ENCODE measurements at places on chromosomes 2 and 18.

DNA sequence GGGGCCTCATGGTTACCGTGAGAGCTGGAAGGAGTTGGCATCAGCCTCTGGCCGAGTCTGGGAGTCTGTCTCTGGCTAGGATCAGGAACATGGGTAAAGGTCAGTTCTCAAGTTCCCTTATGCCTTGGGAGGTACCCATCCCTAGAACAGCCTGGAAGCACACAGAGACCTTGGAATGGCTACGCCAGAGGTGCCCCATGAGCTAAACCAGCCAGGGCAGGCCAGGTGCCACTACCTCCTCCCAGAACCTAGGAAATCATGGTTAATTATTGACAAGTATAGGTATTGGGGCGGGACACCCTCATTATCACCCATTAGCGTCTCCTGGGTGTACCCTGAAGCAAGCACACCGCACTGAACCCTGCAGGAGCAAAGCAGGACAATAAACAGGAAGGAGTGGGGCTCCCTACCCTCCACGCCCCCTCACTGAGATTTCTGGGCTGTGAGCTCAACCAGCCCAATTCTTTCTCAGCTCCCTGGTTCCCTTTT, 3.0 kb upstream of the ASPRV1 start:
- DNase-seq: no peak

DNA sequence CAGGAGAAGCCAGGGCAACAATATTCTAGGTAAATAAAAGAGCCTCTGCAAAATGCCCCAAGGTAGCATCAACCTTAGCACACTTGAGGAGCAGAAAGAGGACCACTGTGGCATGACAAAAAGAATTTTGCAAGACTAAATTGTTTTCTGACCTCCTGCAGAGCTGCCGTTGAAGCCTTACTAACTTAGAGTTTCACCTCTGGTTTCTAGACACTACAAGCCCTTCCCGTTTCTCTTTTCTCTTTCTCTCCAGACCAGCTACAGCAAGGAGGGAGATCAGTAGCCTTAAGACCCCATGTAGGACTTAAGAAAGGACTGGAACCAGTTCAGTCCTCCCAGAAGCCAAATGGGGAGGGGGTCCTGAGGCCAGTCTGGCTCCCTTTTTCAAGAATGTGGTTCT, 73.3 kb upstream of the SP3 start:
- DNase-seq: no peak

GRCh38 chr2:105910497-105911238, 166.0 kb downstream of the NCK2 start:
- no peak for DNase-seq

GRCh38 chr2:145751629-145752028, 1231.7 kb upstream of the ZEB2 start:
- DNase-seq: no peak

GRCh38 chr2:109497463-109497862, 116.3 kb downstream of the SEPTIN10 start:
- DNase-seq: no peak

DNA sequence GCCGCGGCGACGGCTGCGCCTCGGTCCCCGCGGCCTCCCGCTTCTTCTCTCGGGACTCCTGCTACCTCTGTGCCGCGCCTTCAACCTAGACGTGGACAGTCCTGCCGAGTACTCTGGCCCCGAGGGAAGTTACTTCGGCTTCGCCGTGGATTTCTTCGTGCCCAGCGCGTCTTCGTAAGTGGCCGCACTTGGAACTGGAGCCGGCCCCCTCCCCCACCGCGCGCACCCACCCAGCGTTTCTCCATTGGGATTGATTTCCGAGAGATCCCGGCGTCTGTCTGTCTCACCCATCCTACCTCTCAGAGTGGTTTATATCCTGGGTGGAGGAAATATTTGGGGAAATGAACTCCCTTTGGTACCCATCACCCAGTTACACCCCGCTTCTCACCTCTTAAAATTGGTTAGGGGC, 498 bp downstream of the ITGAV start:
- DNase-seq: no peak

- DNase-seq: no peak
Measured at GRCh38 chr2:212984129-212984528, 167.3 kb downstream of the IKZF2 start.

GRCh38 chr18:34196256-34196655, 28.5 kb downstream of the NOL4 start:
- no peak for DNase-seq

DNA sequence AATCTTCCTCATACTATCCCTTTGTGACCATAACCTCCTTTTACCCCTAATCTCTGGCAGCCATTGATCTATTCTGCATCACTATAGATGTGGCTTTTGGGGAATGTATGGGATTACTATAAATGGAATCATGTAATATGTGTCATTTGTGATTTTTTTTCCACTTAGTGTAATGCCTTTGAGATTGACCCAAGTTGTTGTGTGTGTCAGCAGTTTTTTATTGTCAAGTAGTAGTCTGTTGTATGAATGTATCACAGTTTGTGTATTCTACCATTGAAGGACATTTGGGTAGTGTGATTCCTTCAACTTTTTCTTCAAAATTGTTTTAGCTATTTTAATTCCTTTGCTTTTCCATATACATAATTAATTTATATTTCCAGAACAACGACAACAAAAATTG, 18.6 kb downstream of the VRK2 start:
- DNase-seq: no peak

DNA sequence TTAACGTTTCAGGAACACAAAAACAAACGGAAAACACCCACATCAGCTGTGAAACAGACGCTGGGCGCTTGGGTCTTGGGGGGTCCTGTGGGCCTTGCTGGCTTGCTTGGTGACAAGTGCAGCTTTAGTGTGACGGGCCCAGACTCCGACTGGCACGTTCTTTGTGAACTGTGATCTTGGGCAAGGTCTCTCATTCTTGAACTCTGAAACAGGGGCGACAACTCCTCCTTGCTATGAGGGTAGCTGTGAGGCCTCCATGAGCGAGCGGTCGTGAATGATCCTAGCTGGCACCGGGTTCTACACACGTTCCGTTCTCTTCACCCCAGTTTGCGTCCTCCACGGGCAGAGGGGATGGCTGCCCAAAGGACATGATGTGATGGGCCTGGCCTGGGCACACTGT, 8.7 kb upstream of the COLEC11 start:
- DNase-seq: no peak

- no peak for DNase-seq
Measured at GRCh38 chr2:220674033-220674432, 898.1 kb downstream of the EPHA4 start.

GRCh38 chr2:201730651-201731285, 32.3 kb upstream of the MPP4 start:
- DNase-seq: no peak

- no peak for DNase-seq
Measured at GRCh38 chr18:51135795-51136194, 61.7 kb downstream of the MEX3C start.

- DNase-seq: no peak
Measured at GRCh38 chr18:67805261-67805660, 288.7 kb upstream of the DSEL start.
